ENCODE measurements at places on chromosomes 6 and 20. TPM values are rescaled to one million over a fixed set of nuclear protein-coding genes. Genes with fewer than 3 reads are reported as not detected.

- no peak for DNase-seq
Measured at GRCh38 chr6:36781669-36782068, 57.6 kb downstream of the CPNE5 start.

IL17F gene
- 0.25 TPM for polyA plus RNA-seq

DNA sequence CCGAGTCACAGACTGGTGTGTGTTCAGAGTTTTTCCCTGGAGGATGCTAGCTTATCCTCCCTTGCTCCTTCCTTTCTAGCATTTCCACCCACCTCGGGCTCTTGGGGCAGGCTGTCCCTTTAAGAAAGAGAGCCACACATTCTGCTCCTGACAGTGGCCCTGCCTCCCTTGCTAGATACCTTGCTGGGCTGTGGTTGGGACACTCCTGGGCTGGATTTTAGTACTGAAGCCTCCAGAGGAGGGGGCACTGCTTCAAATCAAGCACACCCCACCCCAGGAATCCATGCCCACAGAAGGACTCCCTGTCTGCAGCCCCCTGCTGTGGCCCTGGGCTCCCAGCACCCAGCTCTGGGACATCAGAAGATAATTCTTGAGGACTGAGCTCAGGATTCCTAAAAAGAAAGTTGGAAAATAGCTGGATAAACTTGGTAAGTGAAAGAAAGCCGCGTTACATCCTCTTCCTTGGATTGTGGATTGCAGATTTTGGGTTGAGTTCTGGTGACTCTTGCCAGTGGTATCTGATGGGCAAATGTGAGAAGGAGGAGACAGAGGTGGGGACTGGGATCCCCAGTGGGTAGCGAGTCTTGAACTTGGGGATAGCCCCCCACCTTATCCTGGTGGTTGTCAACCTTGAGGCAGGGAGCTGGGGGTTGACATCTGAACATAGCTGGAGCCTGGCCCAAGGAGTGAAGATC is 29.0 kb downstream of the DAAM2 start:
- no peak for DNase-seq

GRCh38 chr20:46017272-46017671 is 8.6 kb downstream of the MMP9 start:
- no peak for DNase-seq

DNA sequence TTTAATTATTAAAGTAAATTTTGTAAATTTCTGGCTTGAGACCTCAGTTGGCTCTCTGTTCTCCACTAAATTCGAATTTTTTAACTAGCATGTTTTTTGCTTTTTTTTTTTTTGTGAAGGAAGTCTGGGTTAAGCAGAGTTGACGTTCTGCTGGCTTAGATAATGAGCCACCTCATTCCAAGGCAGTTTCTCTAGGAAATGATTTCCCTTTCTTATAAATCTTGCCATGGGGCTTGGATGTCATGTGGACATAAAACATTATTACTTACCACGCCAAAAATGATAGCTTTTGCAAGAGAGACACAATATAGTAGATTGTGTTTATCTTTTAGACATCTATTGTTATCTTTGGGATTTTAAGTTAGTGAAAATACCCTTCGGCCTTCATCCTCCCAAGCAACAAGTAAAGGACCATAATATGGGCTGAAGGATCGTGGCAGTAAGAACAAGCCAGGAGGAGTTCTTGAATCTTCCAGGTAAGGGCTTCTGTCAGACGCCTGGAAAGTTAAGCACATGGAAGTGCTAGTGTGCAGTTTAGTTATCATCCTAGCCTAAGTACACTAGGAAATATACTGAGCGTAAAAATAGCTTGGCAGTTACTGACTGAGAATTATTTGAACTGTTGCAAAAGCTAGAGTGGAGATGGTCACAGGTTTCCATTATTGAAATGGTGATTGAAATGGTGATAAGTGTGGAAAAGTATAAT is 30.7 kb downstream of the ADGRG6 start:
- no peak for DNase-seq

NKX2-4 gene
- polyA plus RNA-seq = not detected

GRCh38 chr6:24064106-24064505 is 61.9 kb upstream of the NRSN1 start:
- DNase-seq = no peak

DNA sequence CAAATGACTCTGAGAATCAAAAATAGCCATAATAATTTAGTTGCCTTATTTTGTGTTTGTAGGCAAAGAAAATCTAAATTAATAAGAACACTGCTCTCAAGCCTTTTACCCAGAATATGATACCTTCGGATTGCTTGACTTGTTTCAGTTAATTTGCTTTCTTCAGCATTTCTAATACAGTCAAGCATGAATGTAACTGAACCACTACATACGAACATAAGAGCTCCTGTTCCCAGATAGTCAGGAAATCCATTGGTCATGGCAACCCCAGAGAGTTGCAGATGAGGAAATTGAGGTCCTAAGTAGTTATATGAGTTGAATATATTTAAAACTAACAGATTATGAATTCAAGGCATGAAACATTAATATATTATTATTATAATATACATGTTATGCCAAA is 2.9 kb downstream of the FRK start:
- DNase-seq = no peak
